Endodermal cell (in vitro differentiated cells): ENCODE measurements at places on chromosomes 12 and 14. TPM values are rescaled to one million over a fixed set of nuclear protein-coding genes. Genes with fewer than 3 reads are reported as not detected.

DNA sequence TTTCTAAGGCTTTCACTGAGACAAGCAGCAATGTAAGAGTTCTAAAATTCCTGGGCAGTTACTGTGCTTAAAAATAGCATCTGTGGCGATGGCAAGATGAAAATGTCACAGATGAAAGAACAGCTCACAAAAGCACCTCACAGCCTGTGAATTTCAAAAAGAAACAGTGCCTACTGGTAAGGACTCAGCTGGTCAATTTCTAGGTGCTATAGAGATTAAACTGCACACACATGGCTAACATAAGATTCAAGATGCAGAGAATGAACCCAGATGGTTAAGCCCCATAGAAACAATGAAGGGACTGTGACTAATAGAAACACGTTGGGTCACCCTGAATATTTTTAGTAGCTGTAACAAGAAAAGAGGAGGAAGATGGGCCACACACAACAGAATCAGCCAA lies 12.0 kb upstream of the IL26 start:
- no peak for DNase-seq

DNA sequence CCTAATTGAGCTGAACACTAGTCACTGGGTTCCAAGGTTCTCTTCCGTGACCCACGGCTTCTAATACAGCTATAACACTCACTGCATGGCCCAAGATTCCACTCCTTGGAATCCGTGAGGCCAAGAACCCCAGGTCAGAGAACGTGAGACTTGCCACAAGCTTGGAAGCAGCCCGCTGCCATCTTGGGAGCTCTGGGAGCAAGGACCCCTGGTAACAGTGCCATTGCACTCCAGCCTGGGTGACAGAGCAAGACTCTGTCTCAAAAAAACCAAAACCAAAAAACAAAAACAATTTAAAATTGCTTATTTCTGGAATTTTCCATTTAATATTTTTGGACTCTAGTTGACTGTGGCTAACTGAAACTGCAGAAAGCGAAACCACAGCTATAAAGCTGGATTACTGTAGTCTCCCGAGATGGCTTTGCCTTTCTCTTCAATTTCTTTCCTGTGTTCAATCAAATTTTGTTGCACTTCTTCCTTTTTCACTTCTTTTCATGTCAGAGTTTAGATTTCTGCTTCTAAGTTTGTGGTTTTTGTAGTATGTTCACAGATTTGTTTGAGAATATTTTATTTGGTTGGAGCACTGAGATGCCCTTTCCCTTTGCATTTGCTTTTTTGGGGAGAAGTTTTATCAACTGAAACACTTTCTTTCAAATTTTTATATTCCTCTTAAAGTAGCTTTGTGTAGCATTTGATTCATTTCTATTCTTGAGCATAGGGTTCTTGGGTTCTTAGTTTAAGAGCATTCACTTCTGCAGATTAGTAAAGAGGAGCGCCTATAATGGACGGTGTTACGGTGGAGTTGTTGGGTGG lies 44.6 kb downstream of the DDHD1 start:
- no peak for DNase-seq

- no peak for DNase-seq
These were observed 17.5 kb upstream of the LDHB start for GRCh38 chr12:21675096-21675495.

GRCh38 chr12:124563401-124563800 lies 4.0 kb downstream of the NCOR2 start:
- peak; percentile 49 for DNase-seq

DNA sequence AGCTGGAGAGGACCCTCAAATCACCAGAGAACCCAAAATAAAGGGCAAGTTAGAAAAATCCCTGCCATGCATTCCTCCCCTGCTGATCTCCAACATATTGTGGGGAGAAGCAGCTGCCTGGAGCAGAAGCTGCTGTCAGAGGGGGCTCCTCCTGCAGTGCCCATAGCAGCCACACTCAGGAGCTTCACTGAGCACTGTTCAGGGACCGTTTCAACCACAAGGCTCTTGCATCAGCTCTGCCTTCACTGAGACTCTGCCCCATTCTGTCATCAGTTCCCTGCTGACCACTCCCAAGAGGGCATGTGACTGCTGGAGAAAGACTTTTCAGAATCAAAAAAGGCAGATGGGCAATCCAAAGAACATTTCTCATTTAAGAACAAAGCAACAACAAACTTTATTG lies 392.7 kb downstream of the GALC start:
- DNase-seq = no peak

- peak; percentile 60 for DNase-seq
These were observed 34.3 kb upstream of the SLC38A1 start for GRCh38 chr12:46303039-46303666.

GRCh38 chr14:104802394-104803184 lies 1.7 kb downstream of the ZBTB42 start:
- no peak for DNase-seq

- peak; percentile 86 for DNase-seq
These were observed 278.7 kb downstream of the PDZRN4 start for GRCh38 chr12:41466802-41467201.

GRCh38 chr14:69131176-69131575 lies 21.7 kb downstream of the DCAF5 start:
- DNase-seq = no peak

GRCh38 chr14:61374284-61374683 lies 52.9 kb downstream of the PRKCH start:
- no peak for DNase-seq

DNA sequence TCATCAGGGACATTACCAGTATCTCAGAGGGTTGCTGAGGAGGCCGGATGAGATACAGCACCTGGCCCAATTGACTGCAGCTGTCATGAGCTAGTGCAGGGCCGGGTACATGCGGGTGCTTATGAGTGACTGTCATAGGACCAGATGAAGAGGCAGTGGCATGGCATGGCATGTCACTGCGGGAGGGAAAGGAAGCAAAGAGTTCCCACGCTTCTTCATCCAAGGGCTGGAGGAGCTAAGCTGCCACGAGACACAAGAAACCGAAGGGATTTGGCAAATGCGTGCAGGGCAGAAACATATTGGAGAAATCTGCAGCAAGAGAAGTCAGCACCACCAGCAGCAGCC lies 10.7 kb upstream of the GPX2 start:
- no peak for DNase-seq

DNA sequence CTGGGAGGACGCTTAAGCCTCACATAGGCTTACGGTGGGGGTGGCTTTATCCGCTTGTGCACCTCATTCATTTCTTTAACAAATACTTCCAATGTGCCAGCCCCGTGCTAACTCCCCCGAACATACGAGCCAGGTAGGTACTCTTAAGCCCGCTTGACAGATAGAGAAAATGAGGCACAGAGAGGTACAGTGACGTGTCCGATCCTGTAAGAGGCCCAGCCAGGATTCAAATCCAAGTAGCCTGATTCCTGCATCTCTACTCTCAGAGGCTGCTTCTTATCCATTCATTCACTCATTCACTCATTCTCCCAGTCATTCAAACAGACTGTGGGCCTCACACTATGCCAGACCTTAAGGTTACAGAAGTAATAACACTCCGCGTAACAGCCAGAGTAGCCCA lies 477 bp downstream of the OAS3 start:
- DNase-seq = no peak

DNA sequence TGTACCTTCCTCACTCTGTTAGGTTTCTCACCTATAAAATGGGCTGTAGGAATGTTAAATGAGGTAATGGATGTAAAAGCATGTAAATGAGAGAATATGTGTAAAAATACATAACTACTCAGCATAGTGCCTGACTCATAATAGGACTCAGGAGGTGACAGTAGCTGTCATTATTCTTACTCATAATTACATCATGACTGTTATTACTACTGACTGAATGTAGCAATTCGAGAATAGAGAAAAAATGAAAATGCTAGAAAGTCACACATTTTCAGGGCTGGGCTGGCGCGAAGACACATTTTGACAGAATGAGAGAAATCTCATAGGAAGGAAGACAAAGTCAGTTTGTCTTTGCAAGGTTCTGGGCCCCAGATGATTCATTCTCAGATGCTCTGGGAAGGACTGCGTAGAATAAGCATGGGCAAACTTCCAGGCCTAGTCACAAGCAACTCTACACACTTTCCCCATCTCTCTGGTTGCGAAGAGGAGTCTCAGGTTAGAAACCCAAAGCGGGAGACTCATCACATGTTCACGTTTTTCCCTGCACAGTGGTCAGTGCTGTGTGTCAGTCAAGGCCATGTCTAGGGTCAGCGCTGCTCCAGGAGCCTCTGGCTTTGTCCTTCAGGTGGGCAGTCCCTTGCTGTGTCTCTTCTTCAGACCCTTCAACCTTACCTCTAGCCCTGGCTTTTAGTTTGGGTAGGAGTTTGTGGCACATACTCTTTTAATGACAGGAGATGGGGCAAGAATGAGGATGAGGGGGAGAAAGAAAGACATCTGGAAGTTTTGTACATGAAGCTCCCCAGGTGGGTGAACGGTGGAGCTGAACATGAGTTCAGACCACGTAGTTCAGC lies 8.4 kb downstream of the GPRC5A start:
- no peak for DNase-seq

- peak; percentile 94 for DNase-seq
These were observed 37.0 kb upstream of the P2RX7 start for GRCh38 chr12:121095544-121096198.

Gene MYO1H
- total RNA-seq = not detected in 3 replicates

Gene FAM177A1
- 82.7 to 93.8 TPM (median 92.3 TPM) in 3 replicates for total RNA-seq

Gene ADAMTS20
- 0.70 TPM in 2 replicates for total RNA-seq

Gene PRB2
- not detected in 2 replicates for total RNA-seq

Gene TAS2R46
- total RNA-seq = 0.84 to 1.3 TPM (median 1.2 TPM) in 3 replicates

Gene FBLN5
- 4.0 to 7.0 TPM (median 5.8 TPM) in 3 replicates for total RNA-seq

Gene TDRD9
- total RNA-seq = not detected in 3 replicates

Gene LIN7A
- 16.3 and 19.3 TPM in 2 replicates for total RNA-seq
